ENCODE measurements at places on chromosomes 3 and 15.
A peak's percentile ranks its signal among the peaks of the same experiment; 100 is the strongest.

GRCh38 chr3:5055357-5056110, 66.6 kb upstream of the ARL8B start:
- DNase-seq: no peak

GRCh38 chr3:23254282-23254681, 51.2 kb downstream of the UBE2E2 start:
- DNase-seq: no peak

DNA sequence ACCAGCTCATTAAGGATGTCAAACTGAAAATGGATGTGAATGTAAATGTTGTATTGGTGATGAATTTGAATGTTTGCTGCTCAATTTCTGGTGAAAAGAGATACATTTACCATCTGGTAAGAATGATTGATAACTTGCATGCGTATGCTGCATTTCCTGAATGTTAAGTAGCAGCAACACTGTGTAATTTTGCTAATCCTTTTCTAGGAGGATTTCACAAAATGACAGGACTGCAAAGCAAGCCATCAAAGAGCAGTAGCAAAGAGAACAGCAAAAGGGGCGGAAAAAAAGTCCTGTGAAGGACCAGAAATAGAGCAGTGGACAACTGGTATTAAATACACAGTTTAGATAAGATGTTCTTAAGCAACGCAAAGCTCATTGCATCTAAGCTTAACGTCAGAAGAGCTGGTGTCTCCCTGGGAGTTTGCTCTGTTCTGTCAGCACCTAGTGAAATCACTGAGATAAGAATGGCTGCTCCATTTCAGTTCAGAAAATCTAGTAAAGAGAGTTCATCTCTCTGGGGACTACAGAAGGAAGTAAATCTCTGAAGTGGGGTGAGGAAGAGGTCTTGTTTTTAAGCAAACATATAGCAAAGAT, 23.5 kb upstream of the PAQR5 start:
- DNase-seq: no peak

DNA sequence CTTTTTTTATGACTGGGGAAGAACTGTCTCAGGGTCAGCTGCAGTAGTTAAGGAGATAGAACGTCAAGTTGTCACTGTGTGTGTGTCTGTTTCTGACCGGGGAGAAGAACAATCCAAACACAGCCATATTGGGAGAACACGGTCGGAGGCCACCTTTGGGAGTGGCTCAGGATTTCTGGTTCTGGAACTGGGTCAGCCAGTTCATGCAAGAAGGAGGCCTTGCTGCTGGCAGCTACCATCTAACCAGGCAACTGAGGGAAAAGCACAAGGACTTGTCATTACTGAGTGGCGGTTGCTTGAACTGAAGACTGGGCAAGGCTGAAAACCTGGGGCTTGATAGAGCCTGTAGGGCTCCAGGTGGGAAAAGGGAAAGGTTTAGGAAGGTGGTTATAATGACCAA, 24.6 kb downstream of the GLDN start:
- DNase-seq: no peak

GRCh38 chr15:51759557-51760070, 8.2 kb downstream of the TMOD2 start:
- peak; percentile 93 for DNase-seq

DNA sequence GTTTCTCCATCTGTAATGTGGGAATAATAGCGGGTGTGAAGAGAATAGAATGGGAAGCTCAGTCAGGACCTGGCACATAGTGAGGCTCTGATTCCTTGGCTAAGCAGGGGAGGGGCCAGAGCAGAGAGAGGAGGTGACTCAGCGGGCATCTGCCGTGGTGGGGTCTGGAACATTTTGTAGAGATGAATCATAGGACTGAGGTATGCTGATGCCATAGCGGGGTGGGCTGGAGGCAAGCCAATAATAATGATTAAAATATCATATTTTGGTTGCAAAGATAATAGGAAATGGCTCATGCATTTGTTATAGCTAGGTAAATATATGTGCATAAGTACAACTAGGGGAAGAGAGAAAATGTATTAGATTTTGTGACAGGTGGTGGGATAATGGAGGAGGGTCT, 11.2 kb downstream of the TGM4 start:
- DNase-seq: peak; percentile 98

- no peak for DNase-seq
Measured at GRCh38 chr15:78617076-78617475, 3.7 kb downstream of the CHRNA3 start.

GRCh38 chr3:159232966-159233365, 431.1 kb downstream of the MFSD1 start:
- no peak for DNase-seq

GRCh38 chr3:47314056-47314764, 31.5 kb downstream of the KLHL18 start:
- DNase-seq: no peak

- DNase-seq: peak; percentile 27
Measured at GRCh38 chr3:57556459-57557084, 498 bp downstream of the PDE12 start.

DNA sequence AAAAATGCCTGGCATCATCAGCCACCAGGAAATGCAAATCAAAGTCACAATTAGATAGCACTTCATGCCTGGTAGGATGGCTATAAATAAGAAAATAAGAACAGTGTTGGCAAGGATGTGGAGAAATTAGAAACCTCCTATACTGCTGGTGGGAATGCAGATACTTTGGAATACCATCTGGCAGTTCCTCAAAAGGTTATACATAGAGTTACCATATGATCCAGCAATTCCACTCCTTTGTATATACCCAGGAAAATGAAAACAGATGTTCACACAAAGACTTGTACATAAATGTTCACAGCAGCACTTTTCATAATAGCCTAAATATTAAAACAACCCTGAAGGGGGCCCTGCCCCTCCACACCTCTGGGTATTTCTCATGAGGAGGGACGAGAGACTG, 13.7 kb downstream of the ACSBG1 start:
- no peak for DNase-seq

DNA sequence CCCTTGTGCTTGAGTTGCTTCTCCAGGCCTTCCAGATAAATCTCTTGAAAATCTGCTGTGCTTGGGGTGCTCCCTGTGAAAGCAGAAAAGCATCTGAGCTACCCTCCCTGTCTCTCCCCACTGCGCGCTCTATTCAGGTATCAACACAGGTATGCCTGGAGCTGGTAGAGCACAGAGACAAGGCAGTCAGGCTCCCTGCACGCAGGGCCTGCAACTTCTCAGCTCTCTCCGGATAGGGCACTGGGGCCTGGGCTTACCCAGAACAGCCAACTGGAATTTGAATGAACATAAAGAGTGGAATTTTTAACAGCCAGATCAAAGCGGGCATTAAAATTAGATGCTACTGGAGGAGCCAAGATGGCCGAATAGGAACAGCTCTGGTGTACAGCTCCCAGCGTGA, 183.6 kb downstream of the XXYLT1 start:
- no peak for DNase-seq

GRCh38 chr3:67481126-67481525, 173.3 kb downstream of the SUCLG2 start:
- DNase-seq: no peak

- DNase-seq: peak; percentile 28
Measured at GRCh38 chr3:41199866-41200668, 762 bp downstream of the CTNNB1 start.

DNA sequence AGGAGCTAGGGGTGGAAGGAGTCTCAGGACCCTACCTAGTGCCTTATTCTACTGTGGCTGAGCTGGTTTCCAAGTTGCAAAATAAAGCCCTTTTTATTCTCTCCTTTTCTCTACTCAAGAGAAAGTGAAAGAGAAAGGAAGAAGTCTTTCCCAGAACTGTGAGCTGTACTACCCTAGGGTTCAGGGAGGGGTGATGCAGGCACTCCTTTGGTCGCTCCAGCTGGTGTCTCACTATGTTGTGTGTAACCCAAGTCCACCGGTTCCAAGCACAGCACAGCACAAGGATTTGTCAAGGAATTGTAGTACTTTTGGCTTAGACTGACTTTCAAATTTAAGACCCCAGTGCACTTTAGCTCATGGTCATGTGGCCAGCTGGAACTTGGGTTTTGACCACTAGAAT, 1721.7 kb downstream of the OTOL1 start:
- no peak for DNase-seq

DNA sequence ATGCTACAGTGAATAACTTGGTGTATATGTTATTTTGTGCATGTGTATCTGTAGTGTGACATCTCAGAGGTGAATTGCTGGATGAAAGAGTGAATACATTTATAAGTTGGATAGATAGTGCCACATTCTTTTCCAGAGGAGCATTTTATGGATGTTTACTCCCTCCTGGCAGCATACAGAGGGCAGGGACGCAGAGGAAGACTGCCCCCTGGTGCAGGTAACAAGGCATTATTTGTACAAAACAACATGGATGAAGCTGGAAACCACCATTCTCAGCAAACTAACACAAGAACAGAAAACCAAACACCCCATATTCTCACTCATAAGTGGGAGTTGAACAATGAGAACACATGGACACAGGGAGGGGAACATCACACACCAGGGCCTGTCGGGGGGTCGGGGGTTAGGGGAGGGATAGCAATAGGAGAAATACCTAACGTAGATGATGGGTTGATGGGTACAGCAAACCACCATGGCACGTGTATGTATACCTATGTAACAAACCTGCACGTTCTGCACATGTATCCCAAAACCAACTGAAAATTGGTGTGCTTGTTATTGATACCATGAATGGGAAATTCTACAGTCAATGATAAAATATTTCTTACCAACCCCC, 57.9 kb upstream of the CTXND1 start:
- DNase-seq: peak; percentile 4

DNA sequence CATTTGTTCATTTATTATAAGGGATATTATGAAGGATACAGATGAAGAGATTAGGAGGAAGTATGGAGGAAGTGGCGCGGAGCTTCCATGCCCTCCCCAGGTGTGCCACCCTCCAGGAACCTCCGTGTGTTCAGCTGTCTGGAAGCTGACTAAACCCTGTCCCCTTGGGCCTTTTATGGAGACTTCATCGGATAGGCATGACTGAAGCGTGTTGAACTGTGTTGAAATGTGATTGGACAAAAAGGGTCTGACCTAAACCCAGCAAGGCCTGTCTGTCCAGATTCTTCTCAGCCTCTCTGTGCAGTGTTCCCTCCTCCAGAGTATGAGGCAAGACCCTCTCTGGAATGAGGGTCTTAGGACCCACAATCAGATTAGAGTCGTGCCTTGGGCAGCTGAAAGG, 31.7 kb downstream of the HACD3 start:
- no peak for DNase-seq

DNA sequence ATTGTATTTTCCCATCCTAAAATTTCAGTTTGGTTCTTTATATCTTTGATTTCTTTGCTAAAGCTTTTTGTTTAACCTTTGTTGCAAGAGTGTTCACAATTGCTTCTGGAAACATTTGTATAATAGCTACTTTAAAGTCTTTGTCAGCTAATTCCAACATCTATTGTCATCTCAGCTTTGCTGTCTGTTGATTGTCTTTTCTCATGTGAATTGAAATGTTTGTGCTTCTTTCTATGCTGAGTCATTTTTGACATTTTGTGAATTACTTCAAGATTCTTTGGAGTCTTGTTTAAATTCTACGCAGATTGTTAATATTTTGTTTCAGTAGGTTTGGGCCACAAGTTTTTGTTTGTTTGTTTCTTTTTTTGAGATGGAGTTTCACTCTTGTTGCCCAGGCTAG, 73.2 kb downstream of the SUCNR1 start:
- DNase-seq: peak; percentile 52

GRCh38 chr15:95528920-95529319, 801.6 kb upstream of the NR2F2 start:
- no peak for DNase-seq

DNA sequence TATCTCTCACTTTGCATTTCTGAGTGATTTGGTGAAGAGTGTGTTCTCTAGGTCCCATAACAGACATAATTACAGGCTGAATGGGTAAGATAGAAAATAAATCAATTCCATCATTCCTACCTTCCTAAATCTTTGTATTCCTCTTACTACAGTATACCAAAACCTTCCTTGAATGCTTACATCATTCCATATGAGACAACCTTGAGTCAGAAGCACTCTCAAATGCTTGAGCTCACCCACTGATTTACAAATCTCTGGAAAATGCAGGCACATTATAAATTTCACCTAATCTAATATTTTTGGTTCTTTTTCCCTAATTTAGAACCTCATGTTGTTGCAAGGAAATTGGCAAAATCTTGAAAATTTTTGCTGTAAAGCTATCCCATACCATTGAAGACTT, 239.1 kb downstream of the CBLB start:
- no peak for DNase-seq

DNA sequence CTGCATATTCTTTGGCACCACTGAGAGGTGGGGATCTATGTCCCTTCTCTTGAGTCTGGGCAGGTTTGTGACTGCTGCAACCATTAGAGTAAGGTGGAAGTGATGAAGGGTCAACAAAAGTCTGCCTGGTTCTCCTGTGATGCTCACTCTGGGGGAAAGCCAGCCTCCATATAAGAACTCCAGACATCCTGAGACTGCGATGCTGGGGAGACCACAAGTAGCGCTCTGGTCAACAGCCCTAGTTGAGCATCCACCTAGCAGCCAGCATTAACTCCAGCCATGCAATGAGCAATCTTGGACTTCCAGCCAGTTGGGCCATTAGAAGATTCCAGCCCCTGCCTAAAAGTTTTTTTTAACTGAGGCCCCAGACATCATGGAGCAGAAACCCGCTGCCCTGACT, 62.8 kb downstream of the SCN11A start:
- no peak for DNase-seq

GRCh38 chr15:41688671-41689070, 28.5 kb downstream of the MGA start:
- no peak for DNase-seq

DNA sequence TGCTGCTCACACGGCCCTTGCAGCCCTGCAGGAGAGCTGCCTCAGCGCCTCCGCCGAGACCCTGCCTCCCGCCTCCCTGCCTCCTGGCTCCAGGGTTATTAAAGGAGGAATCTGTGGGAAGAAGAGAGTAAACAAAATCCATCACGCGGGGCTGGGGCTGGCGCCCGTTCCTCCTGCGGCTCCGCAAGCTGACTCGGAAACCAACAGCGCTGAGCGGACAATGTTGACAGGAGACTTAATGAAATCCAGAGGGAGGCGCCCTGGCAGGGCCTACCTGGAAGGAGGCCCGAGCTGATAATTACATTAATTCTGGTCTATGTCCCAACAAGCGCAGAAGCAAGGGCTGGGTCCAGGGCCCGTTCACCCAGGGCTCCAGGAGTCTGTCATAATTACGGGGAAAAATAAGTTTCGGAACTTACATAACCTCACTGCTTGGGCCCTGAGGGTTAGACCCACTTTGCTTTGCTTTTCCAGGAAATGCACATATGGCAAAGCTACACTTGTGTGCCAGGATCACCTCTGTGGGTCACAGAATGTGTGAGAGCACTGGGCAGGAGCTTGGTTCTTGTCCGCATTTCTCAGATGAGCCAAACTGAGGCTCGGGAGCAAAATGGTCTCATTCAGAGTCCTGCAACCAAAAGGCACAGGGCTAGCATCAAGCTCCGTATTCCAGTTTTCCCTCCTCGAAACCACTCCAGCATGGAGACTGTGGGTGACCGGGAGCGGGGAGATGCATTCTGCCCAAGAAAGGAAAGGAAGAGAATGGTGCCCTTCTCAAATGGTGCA, 43.8 kb upstream of the SLC6A6 start:
- DNase-seq: peak; percentile 72

GRCh38 chr3:122555275-122556071, 8.6 kb downstream of the PARP9 start:
- DNase-seq: peak; percentile 19

- no peak for DNase-seq
Measured at GRCh38 chr15:62439543-62440016, 274.5 kb upstream of the C2CD4B start.
